ENCODE measurements at places on chromosomes 3 and 15.

GRCh38 chr3:117744935-117745334, 1035.4 kb downstream of the TUSC7 start:
- no peak for DNase-seq

GRCh38 chr3:54137311-54137710, 15.0 kb downstream of the CACNA2D3 start:
- no peak for DNase-seq

GRCh38 chr15:47812470-47812999, 95.2 kb downstream of the SEMA6D start:
- peak; percentile 4 for DNase-seq

GRCh38 chr3:60391292-60391691, 860.0 kb downstream of the FHIT start:
- DNase-seq = no peak

DNA sequence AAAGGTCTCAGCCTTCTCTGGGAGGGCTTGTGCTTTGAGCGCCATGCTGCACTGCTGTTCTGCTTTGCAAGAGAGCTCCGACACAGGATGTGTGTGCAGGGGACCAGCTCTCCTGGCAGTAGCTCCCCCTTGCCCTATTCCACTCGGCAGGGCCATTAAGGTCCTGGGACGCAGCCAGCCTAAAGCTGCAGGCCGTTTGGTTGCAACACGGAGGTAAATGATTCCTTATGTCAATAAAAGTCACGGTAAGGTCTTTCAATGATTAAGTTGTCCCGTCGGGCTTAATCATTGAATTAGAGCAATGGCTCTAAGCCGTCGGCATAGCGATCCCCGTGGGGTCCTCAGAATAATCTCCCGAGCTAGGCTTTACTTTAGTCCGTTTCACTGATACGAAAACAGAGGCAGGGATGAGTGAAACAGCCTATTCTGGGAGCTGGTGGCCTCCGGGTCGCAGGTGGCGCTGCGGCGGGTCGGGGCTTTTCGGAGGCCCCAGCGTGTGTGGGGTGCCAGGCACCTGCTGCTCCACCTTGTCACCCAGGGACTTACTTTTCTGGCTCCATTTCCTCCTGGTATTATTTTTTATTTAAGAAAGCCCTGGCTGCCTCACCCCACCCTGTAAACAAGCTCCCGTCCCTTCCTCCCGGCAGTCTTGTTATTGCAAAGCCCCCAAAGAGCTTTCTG, 525.2 kb downstream of the OCA2 start:
- no peak for DNase-seq

- no peak for DNase-seq
Observed at GRCh38 chr3:52311576-52312119, 4.5 kb upstream of the DNAH1 start.

GRCh38 chr15:29636140-29636539, 186.1 kb downstream of the TJP1 start:
- DNase-seq = no peak

GRCh38 chr3:8767667-8768363, 1.6 kb downstream of the OXTR start:
- DNase-seq = no peak

- DNase-seq = no peak
Observed at GRCh38 chr3:194541483-194541882, 54.7 kb upstream of the ATP13A3 start.

DNA sequence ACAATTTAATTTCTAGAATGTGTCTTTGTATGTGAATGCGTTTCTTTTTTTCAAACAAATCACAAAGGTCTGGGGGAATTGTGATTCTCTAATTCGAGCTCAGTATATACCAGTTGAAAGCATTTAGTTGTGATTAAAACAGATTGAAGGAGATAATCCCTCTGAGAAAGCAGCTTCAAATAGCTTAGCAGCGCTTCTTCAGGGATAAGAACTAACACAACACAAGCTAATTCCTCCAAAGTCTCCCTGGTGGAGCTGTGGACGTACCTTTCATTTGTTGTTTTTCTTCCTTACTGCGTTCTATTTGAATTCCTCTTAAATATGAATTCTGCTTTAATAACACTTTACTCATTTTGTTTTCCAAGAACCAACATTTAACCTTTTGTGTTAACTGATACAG, 286.7 kb downstream of the ROBO2 start:
- DNase-seq = no peak

DNA sequence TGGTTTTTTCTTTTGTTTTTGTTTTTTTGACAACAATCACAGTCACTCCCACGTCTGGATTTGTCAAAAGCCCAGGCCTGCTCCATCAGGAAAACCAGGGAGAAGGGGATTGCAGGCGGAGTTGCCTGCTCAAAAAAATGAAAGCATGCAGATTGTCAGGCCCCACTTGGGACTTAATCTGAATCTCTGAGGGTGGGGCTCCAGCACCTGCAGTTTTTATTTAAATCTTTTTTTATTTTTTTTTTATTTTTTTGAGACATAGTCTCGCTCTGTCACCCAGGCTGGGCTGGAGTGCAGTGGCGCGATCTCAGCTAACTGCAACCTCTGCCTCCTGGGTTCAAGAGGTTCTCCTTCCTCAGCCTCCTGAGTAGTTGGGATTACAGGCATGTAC, 140.9 kb downstream of the FOXP1 start:
- DNase-seq = no peak

DNA sequence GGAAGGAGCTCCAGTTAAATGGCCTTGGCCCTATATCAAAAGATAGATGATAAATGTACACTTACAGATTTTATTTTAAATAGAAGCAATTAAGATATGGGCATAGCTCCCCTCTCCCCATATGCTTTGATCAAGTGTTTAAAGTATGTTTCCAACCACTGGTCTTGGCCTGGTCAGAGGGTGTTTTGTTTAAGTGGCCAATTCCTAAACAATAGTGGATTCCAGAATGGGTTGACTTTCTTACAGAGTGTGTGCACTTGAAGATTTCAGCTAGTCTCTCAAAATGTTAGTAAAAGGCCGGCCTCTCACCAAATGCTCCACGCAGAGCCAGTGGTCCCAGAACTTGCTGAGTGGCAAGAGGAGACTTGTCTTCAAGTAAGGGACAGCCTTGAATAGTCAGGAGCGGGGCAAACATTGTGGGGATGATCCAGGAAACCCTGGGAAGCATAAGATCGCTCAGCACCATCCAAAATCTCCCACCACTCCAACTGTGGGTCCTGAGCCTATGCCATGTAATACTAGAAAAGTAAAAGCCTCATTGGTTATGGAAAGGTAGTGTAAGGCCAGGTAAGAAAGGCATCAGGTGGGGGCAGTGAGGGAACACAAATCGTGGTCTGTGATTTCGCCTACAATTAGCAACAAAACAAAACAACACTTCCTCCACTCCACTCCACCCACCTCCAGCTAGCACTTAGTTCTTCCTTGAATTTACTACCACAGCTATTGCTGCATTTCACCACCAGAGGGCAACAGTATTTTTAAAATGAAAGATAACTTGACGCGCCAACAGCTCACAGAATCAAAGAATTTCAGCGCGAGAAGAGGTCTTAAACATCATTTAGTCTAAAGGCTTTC, 4.8 kb downstream of the RARRES1 start:
- DNase-seq = peak; percentile 81

DNA sequence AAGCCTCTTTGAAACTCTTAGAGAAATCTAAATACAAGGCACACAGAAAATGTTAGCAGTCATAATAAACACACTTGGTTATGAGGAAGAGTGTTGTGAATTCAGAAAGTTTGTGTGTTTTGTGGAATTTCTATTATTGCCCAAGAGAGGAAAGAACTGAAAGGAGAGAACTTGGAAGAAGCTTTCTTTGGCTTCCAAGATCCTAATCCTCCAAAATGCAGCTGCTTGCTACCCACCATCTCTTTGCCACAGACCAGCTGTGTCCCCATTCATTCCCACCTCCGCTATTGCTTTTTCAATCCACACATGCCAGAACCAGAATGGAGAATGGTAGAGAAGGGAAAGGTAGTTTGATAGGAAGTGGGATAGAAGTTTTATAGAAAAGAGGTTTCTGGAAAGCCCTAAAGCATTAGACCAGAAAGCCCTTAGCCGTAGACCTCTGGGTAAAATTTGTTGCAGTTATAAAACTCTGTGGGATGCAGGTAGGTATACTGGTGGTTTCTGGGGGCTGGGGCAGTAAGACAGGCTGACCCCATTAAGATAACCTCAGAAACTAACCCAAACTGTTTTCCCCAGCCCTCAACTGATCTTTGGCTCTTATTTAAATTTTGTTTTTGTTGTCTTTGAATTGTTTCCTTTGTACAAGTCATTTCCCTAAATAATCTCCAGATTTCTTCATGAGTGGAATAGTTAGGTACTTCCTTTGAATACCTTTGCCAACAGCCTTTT, 108.5 kb downstream of the FILIP1L start:
- DNase-seq = no peak

DNA sequence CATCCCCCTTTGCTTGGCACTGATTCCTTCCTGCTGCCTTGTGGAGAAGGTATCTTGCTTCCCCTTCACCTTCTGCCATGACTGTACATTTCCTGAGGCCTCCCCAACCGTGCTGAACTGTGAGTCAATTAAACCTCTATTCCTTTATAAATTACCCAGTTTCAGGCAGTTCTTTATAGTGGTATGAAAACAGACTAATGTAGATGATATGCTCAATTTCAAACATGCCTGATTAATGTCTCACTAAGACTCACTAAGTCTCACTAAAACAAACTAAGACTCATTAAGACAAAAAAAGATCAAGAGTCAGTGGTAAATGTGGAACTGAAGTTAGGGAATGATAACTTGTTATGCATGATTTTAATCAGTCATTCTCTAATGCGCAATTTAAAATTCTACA, 606.6 kb downstream of the RBMS3 start:
- DNase-seq = peak; percentile 16

- DNase-seq = no peak
Observed at GRCh38 chr3:118036215-118036614, 998.4 kb downstream of the IGSF11 start.

DNA sequence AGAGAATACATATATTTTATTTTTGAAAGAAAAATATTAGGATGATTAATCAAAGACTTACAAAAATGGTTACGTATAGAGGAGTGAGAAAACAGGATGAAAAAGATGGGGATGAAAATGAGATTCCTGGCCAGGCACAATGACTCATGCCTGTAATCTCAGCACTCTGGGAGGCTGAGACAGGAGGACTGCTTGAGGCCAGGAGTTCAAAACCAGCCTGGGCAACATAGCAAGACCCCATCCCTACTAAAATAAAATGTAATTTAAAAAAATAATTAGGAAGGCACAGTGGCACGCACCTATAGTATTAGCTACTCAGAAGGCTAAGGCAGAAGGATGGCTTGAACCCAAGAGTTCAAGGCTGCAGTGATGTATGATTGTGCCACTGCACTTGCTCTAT, 11.9 kb downstream of the MYO9A start:
- DNase-seq = no peak

DNA sequence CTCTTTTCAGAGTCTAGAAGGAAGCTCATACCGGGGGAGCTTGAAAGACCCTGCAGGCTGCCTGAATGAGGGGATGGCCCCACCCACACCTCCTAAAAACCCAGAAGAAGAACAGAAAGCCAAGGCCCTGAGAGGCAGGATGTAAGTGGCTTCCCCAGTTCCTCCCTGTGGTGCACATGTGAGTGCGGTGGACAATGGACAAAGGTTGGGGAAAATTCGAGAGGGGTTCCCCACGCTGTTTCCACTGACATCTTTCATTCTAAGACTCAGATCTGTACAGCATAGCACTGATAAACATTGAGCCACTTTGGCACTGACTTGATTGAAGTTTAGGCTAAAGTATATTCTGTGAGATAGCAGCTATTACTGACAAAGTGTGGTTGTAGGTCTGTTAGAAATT, 79.5 kb upstream of the UMPS start:
- no peak for DNase-seq

- DNase-seq = no peak
Observed at GRCh38 chr3:48819234-48820221, 28.1 kb downstream of the PRKAR2A start.

- no peak for DNase-seq
Observed at GRCh38 chr15:63970621-63971426, 75.5 kb downstream of the DAPK2 start.

DNA sequence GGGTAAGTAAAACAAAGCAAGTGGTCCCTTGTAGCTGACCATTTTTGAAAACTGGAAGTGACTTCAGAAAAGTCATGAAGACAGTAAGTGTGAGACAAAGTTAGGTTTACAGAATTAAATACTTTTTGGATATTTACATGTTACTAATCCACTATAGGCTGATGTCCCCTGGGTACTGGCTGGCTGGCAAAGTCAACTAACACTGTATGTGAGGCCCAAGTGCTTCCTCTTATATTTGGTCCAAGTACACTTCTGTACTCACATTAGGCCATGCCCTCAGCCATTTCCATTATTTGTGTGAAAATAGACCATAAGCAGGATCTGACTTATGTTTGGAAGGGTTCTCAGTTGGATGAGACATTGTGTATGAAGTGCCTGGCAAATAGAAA, 5.5 kb upstream of the LEKR1 start:
- no peak for DNase-seq

DNA sequence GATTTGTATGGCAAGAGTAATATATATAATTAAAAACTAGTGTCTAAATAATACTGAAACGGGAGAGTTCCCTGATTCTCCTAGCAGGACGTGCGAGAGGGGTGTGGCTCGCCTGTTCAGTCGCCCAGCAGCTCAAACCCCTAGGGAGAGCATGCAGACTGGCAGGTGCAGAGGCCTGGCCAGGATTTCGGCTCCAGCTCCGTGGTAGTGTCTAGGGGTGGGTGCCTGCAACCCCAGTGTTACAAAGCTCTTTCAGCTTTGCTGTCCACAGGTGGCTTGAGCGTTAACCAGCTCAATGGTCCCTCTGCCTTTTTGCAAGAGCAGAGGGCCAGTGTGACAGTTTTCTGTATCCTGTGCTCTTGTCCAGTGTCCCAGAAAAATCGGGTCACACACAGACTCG, 226.6 kb downstream of the ALCAM start:
- DNase-seq = no peak

- no peak for DNase-seq
Observed at GRCh38 chr3:141385406-141386125, 17.3 kb downstream of the ZBTB38 start.

GRCh38 chr3:186476541-186476940, 67.6 kb downstream of the CRYGS start:
- DNase-seq = no peak

- DNase-seq = peak; percentile 76
Observed at GRCh38 chr3:148991219-148992026, at the start of gene GYG1. TSS of gene GYG1 (plus strand) at chr3:148991540. CDS start at chr3:148991641, 101 bp downstream.

- DNase-seq = peak; percentile 83
Observed at GRCh38 chr3:59820352-59820934, 770.6 kb upstream of the CFAP20DC start.

- DNase-seq = peak; percentile 50
Observed at GRCh38 chr3:63193647-63194046, 84.5 kb upstream of the SYNPR start.

DNA sequence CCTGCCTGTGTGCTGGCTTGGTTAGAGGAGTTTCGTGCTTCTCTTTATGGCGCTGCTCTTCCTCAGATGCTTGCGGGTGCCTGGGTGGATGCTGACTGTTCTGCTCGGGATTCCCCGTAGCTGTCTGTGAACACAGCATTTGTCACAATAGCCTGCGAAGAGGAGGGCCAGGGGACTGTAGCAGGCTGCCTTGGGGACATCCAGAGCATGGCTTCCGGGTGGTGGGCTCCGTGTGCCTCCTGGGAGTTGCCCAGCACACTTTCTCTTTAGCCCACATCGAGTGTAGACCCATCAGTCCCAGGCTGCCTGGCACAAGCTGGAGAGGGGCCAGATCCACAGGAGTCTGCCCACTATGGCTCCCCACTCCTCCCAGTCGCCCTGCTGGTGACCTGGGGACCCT, 22.4 kb downstream of the LRRK1 start:
- no peak for DNase-seq

Measured in fibroblast of mammary gland (primary cell).